ENCODE measurements at places on chromosomes 11 and 22. TPM values are rescaled to one million over a fixed set of nuclear protein-coding genes. Genes with fewer than 3 reads are reported as not detected.

Gene SHISA8
- total RNA-seq: not detected

Gene GSTT2B
- 1.3 TPM for total RNA-seq

Gene SLC22A6
- not detected for total RNA-seq

Gene SYT13
- 0.06 TPM for total RNA-seq

Gene MICAL2
- total RNA-seq: 248 TPM
